LHCN-M2 (cell line): ENCODE measurements at places on chromosomes 7 and 10.

GRCh38 chr7:46068159-46068558 is 147.1 kb upstream of the IGFBP3 start:
- DNase-seq = no peak

GRCh38 chr7:93008833-93009232 is 108.9 kb downstream of the SAMD9 start:
- no peak for DNase-seq

GRCh38 chr7:24943096-24943948 is 36.7 kb downstream of the OSBPL3 start:
- DNase-seq = no peak

DNA sequence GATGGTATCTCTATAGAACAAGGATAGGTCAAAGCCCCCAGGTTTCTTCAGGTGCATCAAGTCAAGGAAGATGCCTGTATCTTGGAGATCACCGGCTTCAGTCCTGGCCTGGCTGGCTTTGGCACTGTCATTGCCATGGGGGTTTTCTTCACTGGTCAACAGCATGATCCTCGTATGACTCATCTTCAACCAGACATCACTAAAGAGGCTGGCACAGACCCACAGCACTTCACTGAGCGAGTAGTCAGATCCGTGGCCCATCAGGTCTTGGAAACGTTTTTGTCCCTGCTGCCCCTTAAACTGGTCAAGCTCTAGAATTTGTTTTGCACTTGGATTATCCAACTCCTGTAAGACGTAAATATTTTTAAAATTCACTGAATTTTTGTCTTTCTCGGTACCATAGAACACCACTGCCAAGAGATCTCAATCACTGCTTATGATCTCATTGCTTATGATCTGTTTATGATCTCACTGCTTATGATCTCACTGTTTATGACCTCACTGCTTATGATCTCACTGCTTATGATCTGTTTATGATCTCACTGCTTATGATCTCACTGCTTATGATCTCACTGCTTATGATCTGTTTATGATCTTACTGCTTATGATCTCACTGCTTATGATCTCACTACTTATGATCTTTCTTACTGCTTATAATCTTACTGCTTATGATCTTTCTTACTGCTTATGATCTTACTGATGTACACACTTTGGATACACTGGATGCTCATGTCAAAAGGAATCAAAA is 135.2 kb downstream of the CYP26A1 start:
- peak; percentile 29 for DNase-seq

GRCh38 chr7:94142281-94142680 is 138.1 kb upstream of the BET1 start:
- no peak for DNase-seq

- no peak for DNase-seq
These were observed 108.0 kb upstream of the PPP2R2D start for GRCh38 chr10:131792809-131793208.

DNA sequence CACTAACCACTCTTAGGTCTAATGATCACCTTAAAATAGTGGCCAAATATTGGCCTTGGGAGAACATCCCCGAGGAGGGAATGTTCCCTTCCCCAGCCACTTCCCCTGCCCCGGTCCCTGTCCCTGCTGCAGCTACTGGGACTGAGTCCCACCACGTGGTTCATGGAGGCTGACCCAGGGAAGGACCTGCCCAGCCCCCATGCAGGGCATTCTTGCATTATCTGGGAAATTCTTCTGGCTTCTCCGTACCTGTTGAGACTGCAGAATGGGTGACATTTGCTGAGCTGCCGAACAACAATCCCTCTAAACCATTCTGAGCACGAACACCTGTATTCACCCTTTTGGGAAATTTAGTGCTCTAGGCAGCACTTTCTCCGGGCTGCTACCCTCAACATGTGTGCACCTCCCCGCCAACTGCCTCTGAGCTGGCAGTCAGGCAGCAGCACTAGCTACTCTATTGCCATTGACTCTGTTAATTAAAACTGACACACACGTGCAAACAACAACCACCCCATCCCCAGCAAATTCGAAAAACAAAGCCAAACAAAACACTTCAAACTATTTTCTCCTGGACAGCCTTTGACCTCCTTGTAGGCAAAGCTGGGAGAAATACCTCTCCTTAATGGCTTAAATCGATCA is 567.4 kb upstream of the MKI67 start:
- DNase-seq = no peak

GRCh38 chr7:716636-717035 is 9.9 kb upstream of the DNAAF5 start:
- no peak for DNase-seq

DNA sequence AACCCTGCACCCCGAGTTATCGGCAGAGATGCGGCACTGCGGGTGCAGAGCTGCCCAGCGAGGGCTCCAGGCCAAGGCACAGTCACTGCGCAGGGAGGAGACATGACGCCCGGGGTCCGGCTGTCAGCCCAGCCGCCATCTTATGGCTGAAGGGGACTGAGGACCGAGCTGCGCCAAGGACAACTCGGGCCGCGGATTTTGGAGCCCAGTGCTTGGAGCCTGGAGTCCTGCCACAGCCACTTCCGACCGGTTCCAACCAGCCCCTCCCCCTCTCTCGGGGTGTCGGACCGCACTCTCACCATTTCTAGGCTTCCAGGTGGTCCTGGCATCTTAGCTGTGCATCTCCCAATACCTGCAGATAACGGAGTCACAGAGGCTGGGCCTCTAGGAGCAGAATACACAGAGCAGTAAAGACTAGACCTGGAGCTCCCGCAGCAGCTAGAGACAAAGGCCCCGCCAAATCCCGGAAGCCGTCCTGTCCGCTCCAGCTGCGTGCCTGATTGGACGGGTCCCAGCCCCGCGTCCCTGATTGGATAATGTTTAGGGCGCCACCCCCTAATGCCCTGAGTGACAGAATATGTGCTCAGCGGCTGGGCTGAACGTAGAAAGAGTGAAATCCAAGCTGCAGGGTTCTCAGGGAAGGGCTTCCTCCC is at the start of gene ZNF680:
TSS of gene ZNF680 (minus strand) at position 446 of the 653 bp plus-strand sequence. CDS start at position 329, 117 bp downstream.
- DNase-seq = peak; percentile 98
